ENCODE measurements at places on chromosomes 4 and X. TPM values are rescaled to one million over a fixed set of nuclear protein-coding genes. Genes with fewer than 3 reads are reported as not detected.

SLC26A1 gene
- total RNA-seq = 40.6 TPM

PDGFC gene
- total RNA-seq = 9.1 TPM

IGSF1 gene
- total RNA-seq = 0.40 TPM

TBCK gene
- total RNA-seq = 17.6 TPM

RTL9 gene
- 0.08 TPM for total RNA-seq

SLC34A2 gene
- total RNA-seq = 2.6 TPM

BMPR1B gene
- total RNA-seq = 0.93 TPM

DCAF12L1 gene
- not detected for total RNA-seq

- no peak for DNase-seq
These were observed 2.4 kb downstream of the ATP6AP1 start for GRCh38 chrX:154430916-154431315.

DNA sequence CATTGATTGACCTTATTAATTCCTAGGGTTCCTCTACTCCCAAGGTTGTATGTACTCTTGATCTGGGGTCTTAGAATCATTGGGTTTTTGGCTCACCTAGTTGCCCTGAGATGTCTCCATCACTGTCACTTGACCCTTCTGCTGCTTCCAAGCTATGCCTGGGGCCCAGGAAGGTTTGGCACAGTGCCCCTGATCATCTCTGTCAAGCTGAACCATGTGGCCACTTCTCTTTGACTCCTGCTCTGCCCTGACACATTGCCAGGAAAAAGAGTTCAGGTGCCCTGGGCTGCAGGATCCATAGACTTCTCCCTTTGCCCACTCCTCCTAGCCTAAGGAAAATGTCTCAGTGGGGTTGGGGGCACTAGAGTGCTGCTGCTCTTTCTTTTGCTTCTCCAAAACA lies 3.9 kb upstream of the CHST7 start:
- DNase-seq = no peak

- no peak for DNase-seq
These were observed at the start of gene RENBP for GRCh38 chrX:153944140-153944799. Gene RENBP (minus strand): TSS chrX:153944643. CDS start chrX:153944610, 33 bp downstream.

- no peak for DNase-seq
These were observed 22.8 kb downstream of the TBC1D14 start for GRCh38 chr4:6932475-6932874.

GRCh38 chr4:184653650-184654049 lies 4.1 kb downstream of the PRIMPOL start:
- no peak for DNase-seq

DNA sequence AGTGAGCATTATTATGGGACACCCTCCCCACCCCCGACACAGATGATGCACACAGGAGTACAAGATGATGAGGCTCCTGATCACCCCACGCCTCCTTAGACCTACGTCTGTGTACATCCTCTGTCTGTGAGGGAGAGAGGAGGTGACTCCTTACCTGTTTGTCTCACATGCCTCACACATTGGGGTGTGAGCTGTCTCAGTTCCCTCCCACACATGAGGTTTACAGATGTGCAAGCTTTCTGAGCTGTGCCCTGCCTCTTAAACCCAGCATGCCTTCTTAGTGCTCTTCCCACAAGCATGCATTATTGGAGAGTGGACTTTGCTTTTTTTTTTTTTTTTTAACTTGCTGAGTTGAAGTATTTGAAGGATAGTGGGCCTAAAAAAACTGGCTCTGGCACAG lies 76.7 kb downstream of the CLCN5 start:
- DNase-seq = no peak

GRCh38 chr4:6539009-6539764 lies 35.8 kb upstream of the MAN2B2 start:
- DNase-seq = no peak

GRCh38 chrX:9609499-9609898 lies 144.6 kb downstream of the TBL1X start:
- DNase-seq = no peak

DNA sequence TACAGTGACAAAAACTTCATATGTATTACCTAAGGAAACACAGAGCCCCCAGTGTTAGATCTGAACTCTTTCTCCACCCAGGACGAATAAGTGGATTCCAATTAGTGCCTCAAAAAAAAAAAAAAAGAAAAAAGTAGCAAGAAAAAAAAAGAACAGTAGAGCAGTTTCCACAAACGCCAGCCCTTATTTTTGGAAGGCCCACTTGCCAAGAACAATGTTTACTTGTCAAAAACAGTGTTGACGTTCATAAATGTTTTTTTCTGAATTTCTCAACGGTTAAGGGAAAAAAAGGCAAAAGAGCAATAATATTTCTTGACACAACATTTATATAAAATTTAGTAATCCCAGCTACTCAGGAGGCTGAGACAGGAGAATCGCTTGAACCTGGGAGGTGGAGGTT lies 38.7 kb downstream of the DHRSX start:
- DNase-seq = no peak

Measured in left lobe of liver (tissue), 2 donors.